Hematopoietic multipotent progenitor cell (in vitro differentiated cells): ENCODE measurements at places on chromosomes 12 and 14. TPM values are rescaled to one million over a fixed set of nuclear protein-coding genes. Genes with fewer than 3 reads are reported as not detected.

The ADAM21 gene
- 0.27 TPM for total RNA-seq

The TEAD4 gene
- 0.27 TPM for total RNA-seq

The PPP1R36 gene
- not detected for total RNA-seq

The TMX1 gene
- total RNA-seq: 25.6 TPM

The C12orf60 gene
- 0.27 TPM for total RNA-seq

The P2RX7 gene
- 9.2 TPM for total RNA-seq

The C12orf43 gene
- total RNA-seq: 18.6 TPM

GRCh38 chr12:47725893-47726292 is 603 bp upstream of the ENDOU start:
- DNase-seq: no peak

GRCh38 chr12:112408621-112409020 is 784 bp downstream of the RPL6 start:
- DNase-seq: no peak

- no peak for DNase-seq
These were observed 29.7 kb upstream of the BTBD6 start for GRCh38 chr14:105218611-105219010.

- no peak for DNase-seq
These were observed 19.0 kb upstream of the GOLGA3 start for GRCh38 chr12:132847363-132848356.

DNA sequence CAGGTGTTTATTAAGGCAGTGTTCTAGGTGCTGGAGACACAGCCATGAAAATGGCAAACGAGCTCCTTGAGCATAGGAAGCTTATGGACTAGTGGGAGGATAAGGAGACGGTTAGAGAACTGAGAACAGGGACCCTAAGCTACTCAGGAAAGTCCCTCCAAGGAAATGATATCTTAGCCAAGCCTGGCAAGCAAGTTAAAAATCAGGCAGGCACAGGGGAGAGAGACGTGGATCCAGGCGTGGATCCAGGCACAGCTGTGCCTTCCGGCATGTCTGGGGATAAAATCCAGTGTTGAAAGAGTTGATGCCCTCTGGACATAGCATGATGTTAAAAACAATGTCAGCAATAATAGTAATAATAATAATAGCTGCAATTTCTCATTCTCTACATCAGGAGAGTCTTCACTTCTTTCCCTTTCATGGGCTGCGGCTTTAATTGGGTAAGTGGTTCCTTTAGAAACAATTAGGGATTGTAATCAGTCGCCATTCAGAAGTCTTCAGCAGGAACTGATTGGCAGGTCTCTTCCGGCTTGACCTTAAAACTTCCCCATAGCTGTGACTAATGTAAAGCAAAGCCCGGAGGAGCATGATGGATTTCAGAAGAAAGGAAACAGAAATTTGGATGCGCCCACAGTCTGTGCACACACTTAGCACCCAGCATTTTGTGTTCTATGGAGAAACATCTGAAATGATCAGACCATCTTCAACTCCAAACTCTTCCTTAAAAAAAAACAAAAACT is 230.2 kb downstream of the SLC41A2 start:
- no peak for DNase-seq

DNA sequence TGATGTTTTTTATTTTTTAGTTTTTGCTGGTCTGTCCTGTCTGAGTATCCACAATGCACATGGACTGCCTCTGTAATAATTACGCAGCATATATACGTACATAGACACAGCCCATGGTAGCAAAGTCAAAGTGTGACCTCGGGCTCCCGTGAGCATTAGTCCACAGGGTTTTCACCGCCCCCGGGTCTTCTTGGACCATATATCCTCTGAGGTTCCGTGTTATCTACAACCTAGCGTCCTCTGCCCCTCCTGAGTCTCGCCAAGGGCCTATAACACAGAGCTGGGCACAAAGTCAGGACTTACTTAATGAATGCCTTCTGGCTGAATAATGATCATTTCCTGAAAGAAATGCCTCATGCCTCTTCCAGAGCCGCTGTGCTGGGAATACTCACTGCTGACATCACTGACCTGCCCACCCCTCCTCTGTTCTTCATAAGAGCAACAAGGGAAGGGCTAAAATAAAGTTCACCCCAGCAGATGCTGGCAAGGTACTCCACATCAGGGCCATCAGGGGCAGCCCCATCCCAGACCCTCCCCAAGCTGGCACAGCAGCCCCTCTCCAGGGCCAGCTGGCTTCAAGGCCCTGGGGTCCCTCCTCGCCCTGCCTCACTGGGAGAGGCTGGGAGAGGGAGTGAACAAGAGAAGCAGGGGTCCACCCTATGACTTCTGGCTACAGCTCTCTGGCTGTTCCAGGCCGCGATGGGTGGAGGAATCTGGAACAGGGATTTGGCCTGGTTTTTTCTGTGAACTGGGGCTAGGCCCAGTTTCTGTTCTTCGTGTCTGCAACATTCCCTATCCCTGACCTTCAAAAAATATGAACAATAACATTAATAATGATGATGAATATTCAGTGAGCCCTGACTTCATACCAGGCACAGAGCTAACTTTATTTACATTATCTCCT is 7.9 kb downstream of the HDAC7 start:
- no peak for DNase-seq

DNA sequence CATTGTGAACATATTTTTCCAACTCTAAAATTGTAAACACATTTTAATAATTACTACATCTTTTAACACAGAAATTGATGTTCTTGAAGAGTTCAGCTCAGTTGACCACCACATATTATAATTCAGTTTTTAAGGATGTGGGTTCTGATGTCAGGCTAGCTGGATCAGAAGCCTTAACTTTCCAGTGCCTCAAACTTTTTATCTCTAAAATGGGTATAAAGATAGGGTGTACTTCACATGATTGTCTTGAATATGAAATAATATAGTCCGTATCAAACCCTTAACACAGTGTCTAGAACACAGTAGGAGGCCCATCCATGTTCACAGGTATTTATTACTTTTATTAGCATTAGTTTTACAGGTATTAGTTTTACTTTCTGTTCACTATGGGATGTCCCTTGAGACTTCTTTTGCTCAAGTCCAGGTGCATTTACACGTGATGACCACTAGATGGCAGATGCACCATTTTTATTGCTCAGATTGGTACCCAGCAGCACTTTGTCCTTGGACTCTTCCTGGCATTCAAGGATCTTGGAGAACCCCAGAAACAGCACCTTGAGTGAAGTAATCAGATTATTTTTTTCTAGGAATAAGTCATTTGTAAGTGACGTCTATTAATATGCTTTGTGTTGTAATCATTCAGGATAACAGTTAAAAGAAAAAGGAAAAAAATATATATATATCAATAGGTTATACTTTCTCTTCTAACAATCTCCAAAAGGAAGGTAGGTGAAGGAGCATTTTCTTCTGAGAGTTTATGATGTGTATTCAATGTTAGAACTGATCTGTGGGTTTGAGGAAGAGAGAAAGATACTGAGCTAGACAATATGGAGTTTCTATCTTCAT is 580.2 kb downstream of the ETNK1 start:
- DNase-seq: peak; percentile 32

- DNase-seq: no peak
These were observed 88.7 kb downstream of the RIC8B start for GRCh38 chr12:106863189-106863588.

GRCh38 chr12:51326698-51327439 is 2.9 kb upstream of the BIN2 start:
- DNase-seq: peak; percentile 91

DNA sequence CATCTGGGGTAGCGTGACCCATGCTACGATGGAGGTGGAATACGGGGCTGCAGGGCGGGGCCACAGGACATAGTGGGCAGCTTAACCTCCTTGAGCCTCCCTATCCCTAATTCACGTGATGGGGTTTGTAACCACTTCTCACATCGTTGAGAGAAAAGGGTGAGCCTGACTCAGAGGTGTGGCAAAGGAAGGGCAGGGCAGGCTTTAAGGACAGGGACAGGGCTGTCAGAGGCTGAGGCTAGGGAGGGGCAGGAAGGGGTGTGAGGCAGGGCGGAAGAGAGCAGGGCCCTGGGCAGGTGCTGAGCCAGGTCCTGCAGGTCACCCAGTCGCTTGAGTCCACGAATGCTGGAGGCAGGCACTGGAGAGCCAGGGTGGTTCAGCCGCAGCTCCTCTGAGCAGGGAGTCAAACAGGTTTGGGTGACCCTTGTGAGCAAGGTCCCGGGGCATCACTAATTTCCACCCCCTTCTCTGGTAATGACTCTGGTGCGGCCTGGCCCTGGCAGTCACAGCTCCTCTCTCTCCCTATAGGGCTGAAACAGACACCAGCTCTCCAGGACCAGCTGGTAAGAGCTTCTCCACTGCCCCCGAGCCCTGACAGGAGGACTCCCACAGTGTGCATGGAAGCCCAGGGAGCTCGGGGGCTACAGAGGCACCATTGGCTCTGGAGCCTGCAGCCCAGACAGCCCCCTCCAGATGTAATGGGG is 7.5 kb upstream of the AQP2 start:
- DNase-seq: no peak

- DNase-seq: no peak
These were observed 25.0 kb downstream of the CREBL2 start for GRCh38 chr12:12636641-12637040.

DNA sequence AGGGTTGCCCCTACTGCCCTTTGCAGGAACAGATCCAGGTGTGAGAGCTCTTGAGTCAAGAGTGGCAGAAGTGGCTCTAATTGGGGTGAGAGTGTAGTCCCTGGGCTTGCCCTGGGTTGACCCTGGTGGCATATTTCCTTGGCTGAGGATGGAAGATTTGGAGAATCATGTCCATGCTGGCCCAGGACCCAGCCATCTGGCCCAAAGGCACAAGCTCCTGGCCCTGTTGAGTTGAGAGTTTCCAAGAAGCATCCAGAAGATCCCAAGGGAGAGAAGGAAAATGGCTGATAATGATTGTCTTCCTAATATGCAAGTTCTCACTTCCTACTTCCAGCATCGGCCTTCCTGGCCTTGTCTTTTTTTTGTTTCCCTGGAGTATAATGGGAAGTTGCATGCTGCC is 55.5 kb upstream of the SRSF5 start:
- no peak for DNase-seq

DNA sequence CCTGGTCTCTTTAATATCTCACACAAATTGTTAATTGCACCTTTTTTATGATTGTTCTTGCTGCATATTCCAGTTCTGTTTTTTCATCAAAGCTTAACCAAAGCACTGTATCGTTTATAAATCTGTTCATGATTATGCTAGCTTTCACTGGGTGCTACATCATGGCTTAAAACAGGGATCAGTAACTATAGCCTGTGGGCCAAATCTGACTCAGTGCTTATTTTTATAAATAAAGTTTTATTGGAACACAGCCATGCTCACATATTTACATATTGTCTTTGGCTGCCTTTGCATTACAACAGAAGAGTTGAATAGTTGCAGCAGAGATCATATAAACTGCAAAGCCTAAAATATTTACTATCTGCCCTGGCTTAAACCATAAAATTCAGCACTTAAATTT is 183.4 kb upstream of the NRXN3 start:
- no peak for DNase-seq

DNA sequence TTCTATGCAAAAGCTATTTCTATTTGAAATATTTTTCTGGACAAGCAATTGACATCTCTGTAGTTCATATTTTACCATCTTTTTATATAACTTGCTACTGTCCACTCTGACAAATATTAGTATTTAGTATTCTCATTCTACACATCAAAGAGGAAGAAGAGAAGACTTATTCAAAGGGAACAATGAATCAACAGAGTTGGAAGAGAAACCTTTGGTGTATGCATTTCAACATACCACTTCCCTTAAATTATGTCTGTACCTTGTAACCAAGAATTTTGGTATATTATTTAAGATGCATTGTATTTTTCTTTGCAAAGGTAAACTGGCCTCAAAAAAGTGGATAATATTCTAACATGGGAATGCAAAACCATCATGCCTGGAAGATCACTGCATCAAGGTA is 72.1 kb upstream of the DUSP6 start:
- no peak for DNase-seq

- no peak for DNase-seq
These were observed 428.0 kb upstream of the TMTC1 start for GRCh38 chr12:30211743-30212142.

DNA sequence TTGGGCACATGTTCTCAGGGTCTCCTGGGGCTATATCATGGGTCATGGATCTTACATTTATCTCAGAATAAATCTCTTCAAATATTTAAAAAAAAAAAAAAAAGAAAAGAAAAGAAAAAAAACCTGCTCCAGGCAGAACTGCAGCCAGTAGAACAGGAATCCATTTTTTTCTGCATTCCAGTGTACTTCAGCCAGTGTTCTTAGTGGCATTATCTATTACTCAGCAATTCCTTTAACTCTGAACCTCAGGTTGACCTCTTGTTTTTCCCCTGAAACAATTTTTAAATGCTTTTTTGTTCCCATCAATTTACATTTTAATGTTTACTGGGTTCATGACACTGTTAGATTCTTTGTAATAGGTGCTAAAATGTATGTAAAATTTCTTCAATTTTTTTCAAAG is 66.7 kb upstream of the STXBP6 start:
- DNase-seq: no peak

- DNase-seq: no peak
These were observed 6.5 kb downstream of the CCDC60 start for GRCh38 chr12:119341020-119341419.

GRCh38 chr12:94163850-94164249 is 15.5 kb downstream of the PLXNC1 start:
- no peak for DNase-seq

DNA sequence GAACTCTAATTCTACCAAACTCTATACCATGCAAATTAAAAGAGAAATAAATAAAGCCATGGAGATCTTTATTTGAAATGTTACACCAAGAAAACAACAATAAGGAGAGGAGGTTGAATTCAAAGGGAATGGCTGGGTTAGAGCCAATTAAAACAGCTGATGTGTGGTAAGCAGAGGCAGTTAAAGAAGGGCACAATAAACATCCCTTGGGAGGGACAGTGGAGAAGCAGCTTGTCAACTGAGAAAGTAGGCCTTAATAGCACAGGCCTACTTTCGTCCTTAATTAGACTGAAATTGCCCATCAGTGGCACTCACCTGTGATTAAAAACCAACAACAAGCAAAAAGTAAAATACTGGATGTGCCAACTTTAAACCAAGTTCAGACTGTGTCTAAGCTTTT is 16.3 kb upstream of the NAV3 start:
- DNase-seq: no peak

DNA sequence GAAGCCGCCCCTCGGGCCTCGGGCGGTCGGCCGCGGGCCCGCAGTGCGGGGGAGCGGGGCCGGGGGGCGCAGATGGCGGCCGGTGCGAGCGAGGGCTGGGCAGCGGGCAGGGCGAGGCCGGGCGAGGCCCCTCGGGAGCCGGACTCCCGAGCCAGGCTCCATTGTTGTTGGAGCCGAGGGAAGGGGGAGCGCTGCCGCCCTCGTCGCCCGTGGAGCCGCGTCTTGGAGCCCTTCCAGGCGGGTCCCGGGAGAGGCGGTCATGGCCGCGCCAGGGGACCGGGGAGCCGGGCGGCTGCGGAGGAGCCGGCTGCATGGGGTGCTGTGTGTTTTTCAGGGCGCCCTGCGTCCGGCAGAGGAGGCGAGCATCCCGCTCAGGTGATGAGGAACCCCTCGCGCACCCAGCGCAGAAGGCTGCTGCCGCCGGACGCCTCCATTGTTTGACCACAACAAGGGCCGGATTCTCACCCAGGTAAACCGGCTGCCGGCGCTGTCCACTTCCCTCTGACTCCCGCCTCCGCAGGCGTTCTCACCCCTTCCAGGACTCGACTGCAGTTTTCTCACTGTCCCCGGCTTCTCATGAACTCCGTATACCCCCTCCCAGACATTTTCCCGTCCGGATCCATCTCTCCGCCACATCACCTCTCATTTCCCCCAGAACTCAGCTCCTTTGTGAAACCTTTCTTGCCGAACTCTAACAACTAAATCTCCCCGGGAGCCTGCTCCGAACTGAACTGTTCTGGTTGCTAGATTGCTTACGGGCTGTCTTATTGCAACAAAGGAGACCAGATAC is 732 bp downstream of the ZNF664 start:
- DNase-seq: no peak
